ENCODE measurements at places on chromosomes 6 and 20.

DNA sequence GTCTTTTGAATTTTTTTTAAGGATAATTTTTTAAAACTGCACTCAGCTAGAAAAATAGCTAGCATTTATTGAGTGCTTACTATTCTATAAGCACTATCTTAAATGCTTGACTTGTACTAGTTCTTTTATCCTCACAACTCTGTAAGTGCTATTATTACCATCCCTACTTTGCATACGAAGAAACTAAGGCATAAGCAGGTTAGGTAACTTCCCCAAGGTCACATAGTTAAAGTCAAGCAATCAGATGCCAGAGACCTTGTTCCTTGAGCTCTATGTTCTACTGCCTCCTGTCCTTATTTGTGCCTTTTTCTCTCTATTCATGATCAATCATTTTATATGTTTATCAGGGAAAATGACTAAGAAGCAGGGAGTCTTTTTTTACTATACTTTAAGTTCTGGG is 65.0 kb downstream of the GCLC start:
- DNase-seq = no peak

DNA sequence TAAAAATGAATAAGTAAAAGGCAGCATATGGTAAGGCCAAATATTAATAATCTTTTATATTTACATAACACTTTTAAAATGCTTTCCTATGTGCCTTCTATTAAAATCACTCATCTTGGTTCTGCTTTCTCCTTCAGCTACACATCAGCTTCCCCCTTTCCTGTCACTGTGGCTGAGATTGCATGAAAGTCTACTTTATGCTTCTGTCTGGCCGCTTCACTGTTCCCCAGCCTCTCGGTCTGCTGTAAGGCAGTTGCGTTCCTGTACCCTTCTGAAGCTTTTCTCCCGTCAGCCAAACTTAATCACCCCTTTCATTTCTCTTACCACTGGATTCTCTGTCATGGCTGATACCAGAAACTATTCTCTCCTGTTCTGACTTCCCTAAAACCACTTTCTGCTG is 34.6 kb downstream of the SOX4 start:
- DNase-seq = peak; percentile 2

GRCh38 chr6:28323813-28324424 is 12.0 kb downstream of the ZSCAN31 start:
- no peak for DNase-seq

DNA sequence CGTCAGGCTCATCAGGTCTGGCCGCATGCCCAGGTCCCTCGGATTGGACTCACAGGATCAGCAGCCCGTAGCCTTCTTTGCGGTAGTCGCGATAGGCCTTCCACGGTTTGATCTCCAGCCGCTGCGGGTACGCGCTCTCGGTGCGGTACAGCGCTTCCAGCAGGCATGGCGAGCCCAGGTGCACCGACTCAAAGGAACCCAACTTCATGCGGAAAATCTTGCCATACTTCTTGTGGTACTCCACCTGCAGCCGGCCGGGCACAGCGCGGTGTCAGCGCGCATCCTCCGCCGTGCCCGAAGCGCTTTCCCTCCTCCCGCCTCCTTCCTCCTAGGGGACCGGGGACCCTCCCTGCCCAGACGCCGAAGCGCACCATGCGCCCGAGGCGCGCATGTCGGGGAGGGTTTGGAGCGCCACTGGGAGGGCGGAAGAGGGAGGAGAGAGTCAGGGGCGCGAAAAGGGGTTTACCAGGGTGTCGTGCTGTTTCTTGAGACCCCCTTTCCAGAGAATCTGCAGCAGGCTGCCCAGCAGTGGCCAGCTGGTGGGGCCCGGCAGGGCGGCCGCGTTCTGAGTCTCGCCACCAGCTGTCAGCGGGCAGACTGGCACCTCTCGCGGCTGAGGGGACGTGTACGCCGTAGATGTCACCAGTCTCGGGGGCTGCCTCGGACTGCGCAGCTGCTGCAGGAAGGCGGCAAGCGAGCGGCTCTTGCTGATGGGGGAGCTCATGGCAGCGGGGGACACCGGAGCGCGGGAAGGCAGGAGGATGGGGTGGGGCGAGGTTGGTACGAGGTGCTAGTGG is 732 bp downstream of the CYP24A1 start:
- DNase-seq = no peak

DNA sequence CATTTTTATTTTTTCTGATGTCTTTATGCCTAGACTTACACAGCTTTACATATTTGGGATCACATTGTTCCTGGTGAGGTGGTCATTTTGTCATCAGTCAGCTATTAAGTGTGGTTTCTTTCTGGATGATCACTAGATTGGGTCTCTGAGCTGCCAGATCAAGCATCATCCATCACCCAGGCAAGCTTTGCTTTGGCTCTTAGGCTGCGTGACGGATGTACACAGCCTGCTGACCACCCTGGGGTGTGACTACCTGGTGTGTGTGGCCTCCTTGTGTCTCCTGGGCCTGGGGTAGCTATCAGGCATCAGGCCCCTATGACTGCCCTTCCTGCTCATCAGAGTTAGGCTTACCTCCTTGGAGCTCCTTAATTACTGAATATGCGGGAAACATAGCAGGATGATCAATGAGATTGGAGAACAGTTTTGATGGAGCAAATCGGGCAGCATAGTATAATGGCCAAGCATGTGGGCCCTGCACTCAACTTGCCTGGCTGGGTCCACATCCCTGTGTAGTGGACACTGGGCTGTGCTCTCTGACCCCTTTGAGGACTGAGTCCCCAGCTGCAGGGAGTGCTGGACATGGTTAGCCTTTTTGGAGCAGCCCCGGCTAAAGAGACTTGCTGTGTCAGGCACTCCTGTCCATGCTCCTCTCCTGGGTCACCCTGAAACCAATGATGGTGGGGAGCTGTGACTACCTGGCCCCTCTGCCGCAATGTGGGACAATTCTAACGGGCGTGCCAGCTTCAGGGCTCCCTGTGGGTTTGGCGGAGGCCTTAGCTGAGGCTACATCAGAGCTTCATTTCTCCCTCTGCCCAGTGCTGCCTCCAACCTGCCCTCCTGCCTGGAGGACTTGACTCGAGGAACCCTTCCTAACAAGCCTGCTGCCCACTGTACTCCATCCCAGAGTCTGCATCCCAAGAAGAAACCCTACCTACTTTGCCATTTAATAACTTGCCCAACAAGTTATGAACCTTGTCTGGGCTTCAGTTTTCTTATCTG is 8.2 kb downstream of the DAAM2 start:
- no peak for DNase-seq

DNA sequence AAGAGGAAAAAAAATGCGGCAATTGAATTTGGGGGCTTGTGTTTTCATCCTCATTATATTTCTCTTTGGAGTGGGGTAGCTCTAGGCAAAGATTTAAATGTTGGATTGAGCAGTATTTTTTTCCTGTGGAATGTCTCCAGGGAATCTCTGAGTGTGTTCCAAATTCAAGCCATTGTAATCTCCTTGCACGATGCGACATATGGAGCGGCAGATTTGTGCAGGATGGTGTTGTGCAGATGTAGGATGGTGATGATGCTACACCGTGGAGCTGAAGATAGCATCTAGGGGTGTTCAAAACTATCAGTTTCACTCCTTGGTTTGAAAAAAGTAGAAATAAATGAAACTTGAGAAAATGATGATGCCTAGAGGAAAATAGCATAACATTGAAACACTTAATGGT is 777.5 kb upstream of the EPHA7 start:
- DNase-seq = no peak

- DNase-seq = no peak
These were observed 58.7 kb upstream of the MLN start for GRCh38 chr6:33862536-33862935.

- no peak for DNase-seq
These were observed 13.6 kb downstream of the SERPINB6 start for GRCh38 chr6:2957696-2958330.

- no peak for DNase-seq
These were observed 43.3 kb downstream of the TP53INP2 start for GRCh38 chr20:34747479-34747878.

DNA sequence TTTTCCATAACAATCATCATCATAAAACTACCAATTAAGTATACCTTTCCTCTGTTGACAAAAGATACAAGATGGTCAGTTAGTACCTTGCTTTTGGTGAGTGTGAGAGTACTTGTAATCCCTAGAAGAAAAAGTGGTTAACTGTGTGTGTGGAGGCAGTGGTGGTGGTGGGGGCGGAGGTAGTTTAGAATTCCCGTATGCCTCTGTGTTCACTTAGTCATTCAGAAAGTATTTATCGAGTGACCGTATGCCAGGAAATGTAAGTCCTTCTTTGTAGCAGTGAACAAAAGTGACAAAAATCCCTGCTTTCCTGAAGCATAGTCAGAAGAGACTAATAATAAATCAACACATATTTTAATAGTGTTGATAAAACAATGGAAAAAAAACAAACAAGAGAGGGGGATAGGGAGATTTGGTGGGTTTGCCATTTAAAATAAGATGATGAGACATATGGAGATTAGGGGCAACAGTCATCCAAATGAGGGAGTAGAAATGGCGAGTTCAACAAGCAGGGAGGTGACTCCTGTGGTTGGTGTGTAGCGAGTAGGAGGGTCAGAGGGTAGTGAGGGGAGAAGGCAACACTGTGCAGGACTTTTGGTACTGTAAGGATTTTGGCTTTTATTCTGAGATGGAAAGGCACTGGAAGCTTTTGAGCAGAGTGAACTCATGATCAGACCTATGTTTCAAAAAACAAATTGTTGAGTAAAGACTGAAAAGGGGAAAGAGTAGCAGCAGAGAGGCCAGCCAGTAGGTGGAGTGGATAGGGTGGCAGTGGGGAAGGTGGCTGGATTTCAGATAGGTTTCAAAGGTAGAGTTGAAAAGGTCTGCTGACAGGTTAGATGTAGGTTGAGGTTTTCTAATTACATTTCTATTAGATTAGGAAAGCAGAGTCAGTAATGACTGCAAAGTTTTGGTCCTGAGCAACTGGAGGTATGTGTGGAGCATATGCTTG is 40.3 kb upstream of the SIM1 start:
- DNase-seq = no peak
